ENCODE measurements at places on chromosomes 2 and 18.

DNA sequence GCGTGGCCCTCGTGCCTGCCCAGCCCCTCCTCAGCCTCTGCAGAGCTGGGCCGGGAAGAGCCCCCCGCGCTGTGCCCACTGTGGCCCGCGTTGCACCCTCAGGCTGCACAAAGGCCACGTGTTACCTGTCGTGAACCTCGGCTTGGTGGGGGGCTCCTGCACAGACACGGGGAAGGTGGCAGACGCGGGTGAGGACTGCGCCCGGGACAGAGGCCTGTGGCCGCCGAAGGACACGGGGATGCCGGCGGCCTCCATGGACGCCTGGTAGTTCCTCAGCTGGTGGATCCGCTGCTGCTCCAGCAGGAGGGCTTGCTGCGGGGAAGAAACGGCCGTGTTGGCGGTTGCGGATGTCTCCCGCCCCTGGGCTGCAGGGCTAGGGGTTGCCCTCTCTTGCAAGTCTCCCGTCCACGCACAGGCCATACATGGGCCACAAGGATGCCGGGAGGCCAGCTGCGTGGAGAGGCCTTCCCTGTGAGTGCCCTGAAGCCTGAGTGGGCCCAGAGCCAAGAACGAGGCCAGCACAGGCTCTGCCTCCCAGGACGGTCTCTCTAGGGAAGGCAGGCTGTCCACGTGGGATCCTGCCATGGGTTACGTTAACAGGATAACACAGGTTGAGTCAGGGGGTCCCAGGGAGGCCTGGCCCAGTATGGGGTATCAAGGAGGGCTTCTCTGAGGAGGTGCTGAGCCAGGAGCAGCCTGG, 263.7 kb downstream of the TWIST2 start:
- DNase-seq, result no peak

DNA sequence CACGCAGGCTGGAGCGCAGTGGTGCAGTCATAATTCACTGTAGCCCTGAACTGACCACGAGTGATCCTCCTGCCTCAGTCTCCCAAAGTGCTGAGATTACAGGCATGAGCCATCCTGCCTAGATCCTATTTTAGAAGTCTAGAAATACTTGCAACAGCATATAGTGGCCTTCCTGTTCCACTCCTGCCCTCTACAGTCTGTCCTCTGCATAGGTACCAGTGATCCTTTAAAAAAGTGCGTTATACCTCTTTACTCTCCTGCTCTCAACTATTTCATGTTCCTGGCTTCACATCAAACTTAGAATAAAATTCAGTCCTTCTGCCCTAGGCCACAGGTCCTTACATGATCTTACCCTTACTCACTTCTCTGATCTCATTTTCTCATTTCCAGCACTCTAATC, 6.0 kb downstream of the COMMD1 start:
- no peak for DNase-seq

DNA sequence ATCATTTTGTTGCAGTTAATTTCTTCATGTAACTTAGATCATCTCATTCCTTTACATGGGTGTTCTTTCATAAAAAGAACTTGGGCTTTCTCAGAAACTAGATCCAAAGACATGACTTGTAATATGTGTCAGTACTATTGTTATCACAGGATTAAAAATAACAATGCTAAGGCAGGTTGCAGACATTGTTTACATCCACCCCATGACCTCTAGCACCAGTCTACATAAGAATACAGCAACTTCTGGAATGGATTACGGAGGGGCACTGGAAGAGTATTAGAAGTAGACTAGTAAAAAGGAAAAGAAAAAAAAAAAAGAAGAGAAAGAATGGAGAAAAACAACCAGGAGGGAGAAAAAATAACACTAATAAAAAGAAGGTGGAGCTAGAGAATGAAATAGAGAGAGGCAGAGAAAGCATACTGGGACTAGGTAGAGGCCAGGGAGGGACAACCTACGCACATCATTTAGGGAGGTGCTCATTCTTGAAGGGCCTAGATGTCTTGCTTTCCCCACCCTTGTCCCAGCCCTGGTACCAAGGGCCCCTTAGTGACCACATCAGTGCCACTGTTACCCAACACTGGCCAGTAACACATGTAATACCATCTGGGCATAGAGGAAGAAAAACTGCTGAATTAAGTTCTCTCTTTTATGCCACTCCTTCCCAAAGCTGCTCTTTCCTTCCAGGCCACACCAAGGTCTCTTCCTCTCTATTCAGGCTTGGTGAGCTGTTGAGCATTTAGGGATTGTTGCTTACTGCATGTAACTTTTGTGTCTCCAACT, 70.6 kb upstream of the KLF7 start:
- no peak for DNase-seq

DNA sequence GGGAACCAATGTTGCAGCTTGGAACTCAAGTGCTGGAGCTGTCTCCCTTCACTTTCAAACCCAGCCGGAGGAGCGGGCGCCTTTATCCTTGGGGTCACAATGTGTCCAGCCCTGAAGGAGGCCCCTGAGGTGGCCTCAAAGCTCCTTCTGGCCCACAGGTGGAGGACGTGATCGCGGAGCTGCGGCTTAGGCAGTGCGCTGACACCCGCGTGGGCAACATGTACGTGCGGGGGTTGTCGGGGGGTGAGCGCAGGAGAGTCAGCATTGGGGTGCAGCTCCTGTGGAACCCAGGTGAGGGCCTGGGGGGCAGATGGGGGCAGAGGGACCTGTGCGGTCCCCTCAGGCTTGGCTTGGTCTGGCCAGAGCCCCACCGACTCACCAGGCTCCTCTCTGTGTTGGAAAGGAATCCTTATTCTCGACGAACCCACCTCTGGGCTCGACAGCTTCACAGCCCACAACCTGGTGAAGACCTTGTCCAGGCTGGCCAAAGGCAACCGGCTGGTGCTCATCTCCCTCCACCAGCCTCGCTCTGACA, 13.5 kb downstream of the ABCG8 start:
- DNase-seq, result no peak

DNA sequence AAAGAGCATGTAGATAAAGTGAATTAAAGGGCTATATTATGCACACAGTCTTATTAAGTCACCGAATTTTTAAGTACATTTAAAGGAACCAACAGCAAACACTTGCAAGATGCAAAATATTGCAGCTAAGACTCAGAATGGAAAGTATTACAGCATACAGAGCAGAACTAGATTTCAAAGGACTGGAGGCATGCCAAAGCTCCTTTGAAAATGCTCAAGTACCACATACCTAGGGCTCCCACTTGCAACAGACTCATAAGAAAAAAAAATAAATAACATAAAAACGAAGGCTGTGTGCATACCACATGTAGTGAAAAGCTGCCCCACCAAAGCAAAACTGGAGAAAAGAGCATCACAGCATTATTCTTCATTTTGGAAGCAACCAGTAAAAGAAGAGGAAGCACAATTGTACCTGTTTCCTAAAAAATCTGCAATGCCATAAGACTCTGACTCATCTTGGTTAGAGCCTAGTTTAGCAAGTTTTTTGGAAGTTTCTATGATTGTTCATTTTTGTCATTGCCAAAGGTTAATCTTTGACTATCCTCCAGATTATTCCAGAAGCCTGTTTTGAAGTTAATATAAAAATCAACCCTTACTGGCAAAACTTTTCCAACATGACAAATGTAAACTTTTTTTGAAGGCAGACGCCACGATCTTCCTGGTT, 306.0 kb upstream of the COL3A1 start:
- no peak for DNase-seq

DNA sequence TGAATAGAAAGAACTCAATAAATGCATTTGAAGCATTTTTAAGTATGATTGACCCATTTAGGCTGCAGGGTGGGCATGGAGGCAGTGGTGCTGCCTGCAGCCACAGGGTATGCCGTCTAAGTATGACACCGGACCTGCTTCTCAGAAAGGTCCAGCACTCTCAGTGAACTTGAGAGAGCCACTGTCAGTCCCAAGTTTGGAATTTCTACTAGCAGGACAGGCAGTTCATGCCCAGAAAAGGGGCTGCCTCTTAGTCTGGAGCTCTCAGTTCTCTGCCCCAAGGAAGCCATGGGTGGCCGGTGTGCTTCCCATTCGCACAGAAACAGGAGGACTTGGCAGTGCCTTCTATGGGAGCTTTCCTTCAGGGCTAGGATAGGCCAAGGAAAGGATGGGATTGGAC, 24.0 kb upstream of the MYCN start:
- DNase-seq, result no peak
